ENCODE measurements at places on chromosomes 16 and 17.

GRCh38 chr16:80144191-80144590, 396.6 kb upstream of the DYNLRB2 start:
- no peak for DNase-seq

- no peak for DNase-seq
Measured at GRCh38 chr16:4648917-4649316, 24.3 kb downstream of the MGRN1 start.

DNA sequence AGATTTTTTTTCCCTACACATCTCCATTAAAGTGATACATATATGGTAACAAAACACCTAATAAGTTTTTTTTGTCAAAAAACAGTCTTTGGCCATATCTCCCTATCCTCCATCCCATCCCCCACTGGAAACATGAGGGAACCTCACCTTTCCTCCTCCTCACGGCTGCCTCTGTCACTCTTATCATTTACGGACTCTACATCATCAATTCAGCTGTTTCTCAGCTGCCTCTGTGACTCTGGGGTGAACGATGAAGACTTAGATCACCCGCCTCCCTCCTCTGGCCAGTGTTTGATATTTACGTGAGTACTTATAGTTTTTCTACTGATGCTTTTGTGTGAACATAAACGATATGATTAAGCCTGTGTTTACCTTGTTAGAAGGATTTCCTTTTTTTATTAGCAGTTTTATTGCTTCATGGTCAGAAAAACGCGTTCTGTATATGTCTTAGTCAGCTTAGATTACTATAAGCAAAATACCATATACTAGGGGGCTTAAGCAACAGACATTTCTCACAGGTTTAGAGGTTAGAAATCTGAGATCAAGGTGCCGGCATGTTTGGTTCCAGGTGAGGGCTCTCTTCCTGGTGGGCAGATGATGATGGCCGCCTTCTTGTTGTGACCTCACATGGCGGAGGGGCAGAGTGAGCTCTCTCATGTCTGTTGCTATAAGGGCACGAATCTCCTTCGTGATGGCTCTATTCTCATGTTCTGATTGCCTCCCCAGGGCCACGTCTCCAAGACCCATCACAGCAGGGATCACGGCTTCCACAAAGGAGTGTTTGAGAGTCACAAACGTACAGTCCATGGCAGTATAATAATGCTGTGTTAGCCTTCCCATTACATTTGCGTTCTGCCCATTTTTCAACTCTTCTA, 32.1 kb downstream of the DNAH17 start:
- DNase-seq = no peak

- no peak for DNase-seq
Measured at GRCh38 chr17:62693616-62694409, 66.3 kb downstream of the MRC2 start.

GRCh38 chr17:66652840-66653507, 181.9 kb upstream of the CACNG5 start:
- DNase-seq = no peak

DNA sequence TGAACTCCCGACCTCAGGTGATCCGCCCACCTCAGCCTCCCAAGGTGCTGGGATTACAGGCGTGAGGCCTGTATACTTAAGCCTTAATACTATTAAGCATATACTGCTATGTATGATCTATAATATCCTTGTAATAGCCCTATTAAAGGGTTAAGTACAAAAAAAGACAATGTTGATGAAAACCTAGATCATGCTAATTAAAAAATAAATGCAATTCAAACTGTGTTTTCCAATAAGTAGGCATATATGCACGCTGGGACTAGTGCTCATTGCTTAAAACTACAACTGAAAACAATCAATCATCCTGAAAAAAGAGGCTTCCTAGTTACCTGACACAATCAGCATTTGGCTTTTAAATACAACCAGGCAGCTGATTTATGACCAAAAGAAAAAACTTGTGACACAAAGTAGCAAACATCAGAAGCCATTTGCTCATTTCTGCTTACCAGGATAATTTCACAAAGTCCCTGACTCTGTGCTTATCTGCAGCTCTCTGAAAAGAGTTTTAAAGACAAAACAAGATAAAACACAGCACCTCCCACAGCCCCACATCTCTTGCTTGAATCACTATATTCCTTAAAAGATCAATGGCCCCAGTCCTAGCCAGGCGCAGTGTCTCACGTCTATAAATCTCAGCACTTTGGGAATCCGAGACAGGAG, 11.1 kb downstream of the ZNF385C start:
- DNase-seq = no peak

GRCh38 chr16:50037662-50038220, 12.7 kb downstream of the CNEP1R1 start:
- peak; percentile 37 for DNase-seq

GRCh38 chr16:12539185-12539929, 264.3 kb downstream of the CPPED1 start:
- DNase-seq = no peak

DNA sequence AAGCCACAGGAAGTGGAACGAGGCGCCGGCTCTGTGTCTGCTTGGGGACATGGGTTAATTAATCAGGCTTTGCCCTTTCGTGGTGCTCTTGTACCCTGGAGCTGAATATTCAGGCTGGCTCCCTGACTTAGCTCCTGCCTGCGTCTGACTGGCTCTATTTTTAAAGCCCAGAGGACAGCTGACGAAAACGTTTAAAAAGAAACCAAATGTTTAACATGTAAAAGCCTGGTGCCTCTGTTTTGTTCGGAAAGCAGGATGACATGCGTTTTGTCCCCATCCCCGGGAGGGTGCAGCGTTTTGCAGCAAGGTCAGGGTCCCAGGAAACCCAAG, 61.1 kb downstream of the NT5M start:
- DNase-seq = no peak

- DNase-seq = no peak
Measured at GRCh38 chr16:24694931-24695330, 34.5 kb upstream of the TNRC6A start.

- DNase-seq = peak; percentile 15
Measured at GRCh38 chr17:944266-944826, 35.2 kb downstream of the NXN start.

DNA sequence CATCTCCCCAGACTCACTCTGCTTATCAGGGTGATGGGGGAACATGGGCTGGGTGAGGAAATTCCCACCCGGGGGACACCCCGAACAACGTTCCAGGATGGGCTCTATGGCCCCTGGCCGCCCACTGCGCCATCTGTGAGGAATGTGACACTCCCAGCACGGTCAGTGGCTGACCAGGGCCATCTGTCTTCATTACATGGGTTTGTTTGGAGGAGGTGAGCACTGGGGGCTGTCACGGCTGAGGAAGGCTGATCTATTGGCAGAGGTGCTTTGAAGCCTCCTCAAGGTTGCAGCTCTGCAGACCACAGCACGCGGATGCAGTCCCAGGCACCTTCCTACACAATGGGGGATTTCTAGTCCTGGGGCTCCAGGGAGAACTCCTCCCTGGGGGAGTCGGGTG, 214.1 kb upstream of the FOXF1 start:
- DNase-seq = no peak

DNA sequence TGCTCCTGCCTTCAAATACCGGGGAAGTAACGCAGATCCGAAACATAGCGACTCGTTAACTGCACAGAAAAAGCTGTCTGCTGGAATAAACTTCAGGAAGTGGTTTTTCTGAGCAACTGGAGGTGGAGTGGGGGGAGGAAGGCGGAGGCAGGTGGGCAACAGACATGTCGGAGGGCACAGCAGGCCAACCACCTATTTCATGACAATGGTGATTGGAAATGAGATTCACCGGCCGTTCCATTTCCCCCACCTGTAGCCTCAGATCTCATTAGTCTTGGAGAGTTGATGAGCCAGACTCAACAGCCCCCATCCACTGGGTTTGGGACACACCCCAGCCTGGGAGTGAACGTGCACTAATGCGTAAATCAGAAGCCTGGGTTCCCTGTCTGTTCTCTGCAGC, 7.7 kb upstream of the PECAM1 start:
- peak; percentile 56 for DNase-seq

DNA sequence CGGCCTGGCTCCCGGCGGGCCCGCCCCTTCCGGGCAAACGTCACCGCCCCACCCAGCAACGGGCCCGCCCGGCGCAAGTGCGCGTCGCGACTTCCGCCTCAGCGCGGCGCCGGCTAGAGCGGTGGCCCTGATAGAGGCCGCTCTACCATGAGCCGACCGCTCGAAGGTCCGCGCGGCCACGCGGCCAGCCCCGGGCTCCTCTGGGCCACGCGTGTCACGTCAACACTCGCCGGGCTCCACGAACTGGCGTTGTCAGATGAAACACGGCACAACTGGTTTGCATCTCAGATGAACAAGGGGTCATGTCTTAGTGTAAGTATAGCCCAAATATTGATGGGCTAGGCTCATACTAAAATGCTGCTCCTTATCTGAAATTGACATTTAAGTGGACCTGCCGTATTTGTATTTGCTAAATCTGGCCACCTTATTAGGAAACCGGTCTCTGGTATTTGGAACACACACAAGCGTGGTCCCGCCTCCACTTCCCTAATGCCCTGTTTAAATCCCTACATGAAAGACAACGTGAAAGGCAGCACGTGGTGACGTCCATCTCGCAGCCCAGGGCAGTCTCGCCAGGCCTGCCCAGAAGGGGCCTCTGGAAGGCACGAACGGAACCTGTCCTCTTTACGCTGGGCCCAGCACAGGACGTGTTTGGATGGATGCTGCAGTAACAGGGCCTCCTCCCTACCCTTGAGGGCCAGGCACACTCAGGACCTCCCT, at the start of gene ZNF598:
ZNF598 (minus strand) TSS at position 31 of the 720 bp plus-strand sequence.
- DNase-seq = peak; percentile 69

DNA sequence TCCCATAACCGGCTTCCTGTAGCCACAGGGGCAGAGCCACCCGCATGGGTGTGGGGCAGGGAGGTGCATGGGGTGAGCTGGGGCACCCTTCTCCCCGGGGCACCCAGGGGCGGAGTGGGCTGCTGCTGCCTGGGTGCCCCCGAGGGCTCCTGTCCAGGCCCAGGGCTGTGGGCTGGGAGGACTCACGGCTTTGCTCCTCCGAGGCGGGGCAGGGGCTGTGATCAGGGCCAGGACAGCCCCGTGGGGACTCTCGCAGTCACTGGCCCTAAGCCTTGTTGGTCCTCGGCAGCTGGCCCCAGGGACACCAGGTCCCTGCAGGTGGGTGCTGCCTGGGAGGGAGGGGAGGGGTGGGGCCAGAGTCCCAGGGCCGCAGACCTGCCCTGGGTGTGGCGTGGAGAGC, 19.7 kb downstream of the CACNA1H start:
- no peak for DNase-seq

- no peak for DNase-seq
Measured at GRCh38 chr16:86874141-86874540, 295.8 kb downstream of the FOXL1 start.

GRCh38 chr16:80459966-80460365, 80.8 kb upstream of the DYNLRB2 start:
- DNase-seq = no peak

GRCh38 chr17:80257716-80258213, 2.9 kb upstream of the RNF213 start:
- no peak for DNase-seq

DNA sequence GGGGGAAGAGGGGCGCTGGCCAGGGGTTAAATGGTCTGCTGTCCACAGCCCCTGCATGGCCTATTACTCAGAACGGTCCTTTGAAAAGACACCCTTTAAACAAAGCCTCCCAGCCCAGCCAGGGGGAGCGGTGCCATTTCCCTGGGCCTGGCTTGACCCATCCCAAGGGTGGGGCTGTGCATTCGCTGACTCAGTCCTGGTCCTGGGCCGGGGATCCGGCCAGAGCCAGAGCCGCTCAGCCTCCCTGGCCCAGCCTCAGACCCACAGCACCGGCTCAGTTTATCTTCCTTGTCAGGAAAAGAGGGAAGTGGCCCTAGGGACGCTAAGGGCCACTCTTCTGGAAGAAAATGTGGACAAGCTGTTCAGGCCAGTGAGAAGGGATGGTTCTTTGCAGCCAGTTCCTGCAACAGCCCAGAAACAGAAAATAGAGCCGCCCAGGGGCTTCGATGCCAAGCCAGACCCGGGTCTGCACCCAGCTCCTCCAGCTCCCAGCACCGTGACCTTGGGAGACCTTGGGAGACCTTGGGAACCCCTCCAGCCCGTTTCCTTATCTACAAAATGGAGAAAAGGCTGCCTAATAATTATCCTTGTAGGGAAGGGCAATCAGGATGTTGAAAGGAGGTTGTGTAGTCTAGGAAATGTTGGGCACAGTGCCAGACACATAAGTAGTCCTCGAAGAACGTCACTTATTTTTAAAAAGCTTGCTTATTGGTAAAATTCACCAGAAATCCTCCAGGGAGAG, 82.5 kb downstream of the ZDHHC7 start:
- DNase-seq = no peak

GRCh38 chr17:30947796-30948195, 23.0 kb upstream of the RNF135 start:
- DNase-seq = no peak

- no peak for DNase-seq
Measured at GRCh38 chr16:14539156-14539555, 90.9 kb downstream of the PARN start.

GRCh38 chr17:77827511-77827910, 131.0 kb upstream of the TNRC6C start:
- no peak for DNase-seq

DNA sequence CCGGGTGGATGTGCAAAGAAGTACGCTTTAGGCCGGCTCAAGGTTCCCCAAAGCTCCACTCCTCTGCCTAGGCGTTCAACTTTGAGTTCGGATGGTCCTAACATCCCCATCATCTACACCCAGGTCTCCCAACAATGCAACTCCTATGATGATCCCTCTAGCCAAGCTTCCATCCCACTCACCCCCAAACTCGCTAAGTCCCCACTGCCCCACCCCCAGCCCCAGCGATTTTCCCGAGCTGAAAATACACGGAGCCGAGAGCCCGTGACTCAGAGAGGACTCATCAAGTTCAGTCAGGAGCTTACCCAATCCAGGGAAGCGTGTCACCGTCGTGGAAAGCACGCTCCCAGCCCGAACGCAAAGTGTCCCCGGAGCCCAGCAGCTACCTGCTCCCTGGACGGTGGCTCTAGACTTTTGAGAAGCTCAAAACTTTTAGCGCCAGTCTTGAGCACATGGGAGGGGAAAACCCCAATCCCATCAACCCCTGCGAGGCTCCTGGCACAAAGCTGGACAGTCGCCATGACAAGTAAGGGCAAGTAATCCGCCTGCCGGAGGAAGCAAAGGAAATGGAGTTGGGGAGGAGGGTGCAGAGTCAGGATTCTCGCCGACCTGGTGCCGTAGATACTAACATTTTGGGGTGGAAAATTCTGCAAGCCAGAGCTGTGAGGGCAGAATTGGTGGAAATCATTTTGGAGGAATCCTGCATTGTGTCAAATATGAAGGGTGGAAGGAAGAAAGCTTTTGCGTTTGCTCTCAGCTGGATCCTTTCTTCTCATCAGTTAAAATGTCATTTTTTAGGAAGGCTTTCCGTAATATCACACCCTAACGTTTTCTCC, at the start of gene TP53:
TP53 (minus strand) TSS at position 419 of the 836 bp plus-strand sequence. CDS start 10,896 bp downstream, outside the sequence.
- DNase-seq = peak; percentile 96

GRCh38 chr16:85349365-85350145, 237.3 kb upstream of the CIBAR2 start:
- DNase-seq = no peak

- DNase-seq = no peak
Measured at GRCh38 chr16:4667203-4667963, 26.0 kb upstream of the NUDT16L1 start.

Measured in hematopoietic multipotent progenitor cell (in vitro differentiated cells).